NCI-H82 (cell line): ENCODE measurements at places on chromosomes 11 and 22.

GRCh38 chr11:57359896-57360690 lies 20.9 kb downstream of the PRG3 start:
- DNase-seq, result peak; percentile 31

- peak; percentile 55 for DNase-seq
These were observed 130.9 kb downstream of the UVRAG start for GRCh38 chr11:75945947-75946346.

DNA sequence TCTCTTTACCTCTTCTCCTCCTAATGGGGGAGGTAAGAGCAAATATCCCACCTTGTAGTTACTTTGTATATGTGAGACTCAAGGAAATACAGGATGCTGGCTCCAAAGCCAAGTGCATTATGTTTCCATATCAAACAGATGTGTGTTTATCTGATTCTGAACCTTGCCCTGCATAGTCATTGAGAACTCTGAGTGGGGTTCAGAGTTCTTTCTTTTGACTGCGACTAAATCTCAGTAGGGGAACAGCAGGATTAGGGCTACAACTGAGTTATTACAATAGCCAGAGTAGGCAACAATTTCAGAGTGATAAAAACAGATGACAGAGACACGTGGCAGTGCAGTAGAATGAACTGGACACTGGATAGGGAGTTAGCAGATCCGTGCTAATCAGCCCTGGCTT lies 34.1 kb upstream of the TLCD5 start:
- no peak for DNase-seq

GRCh38 chr11:123601136-123601535 lies 53.3 kb downstream of the SCN3B start:
- DNase-seq, result no peak

DNA sequence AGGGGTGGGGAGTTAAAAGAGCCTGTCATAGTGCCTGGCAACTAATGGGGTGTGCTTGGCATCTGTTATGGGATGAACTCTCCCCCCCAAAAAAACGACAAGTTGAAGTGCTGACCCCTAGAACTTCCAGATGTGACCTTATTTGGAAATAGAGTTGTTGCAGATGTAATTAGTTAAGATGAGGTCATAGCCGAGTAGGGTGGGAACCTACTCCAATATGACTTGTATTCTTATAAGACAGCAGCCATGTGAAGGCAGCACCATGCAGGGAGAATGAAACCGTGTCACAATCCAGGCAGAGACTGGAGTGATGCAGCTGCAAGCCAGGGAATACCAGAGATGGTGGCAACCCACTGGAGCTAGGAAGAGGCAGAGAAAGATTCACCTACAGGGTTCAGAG lies 394.5 kb downstream of the TENM4 start:
- DNase-seq, result no peak

DNA sequence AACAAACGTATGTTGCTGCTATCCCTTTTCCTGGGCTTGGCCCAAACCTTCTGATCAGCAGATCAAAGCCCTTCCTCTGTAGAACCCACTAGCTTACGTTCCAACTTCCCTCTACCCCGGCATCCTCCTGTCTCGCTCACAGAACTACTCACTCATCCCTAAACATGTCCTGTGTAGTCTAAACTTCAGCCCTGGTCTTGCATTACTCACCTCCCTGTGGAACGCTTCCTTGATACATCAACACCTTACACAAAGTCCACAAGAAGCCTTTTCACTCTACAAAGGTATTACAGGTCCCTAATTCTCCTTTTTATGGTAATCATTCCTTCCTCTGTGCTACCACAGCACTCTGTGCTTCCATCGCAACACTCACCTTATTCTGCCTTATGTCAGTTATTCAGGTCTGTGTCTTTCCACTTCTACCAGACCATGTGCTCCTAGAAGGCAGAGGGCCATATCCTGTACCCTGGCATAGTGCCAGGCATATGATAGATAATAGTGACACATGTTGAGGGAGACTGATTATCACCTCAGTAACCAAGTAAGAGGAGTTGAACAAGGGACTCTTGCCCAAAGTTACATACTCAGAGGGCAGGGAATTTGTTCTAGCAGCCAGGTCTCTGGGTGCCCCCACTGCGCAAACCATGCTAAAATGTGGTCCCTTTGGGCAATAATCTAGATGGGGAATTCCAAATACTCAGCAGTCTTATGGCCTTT lies 41.6 kb downstream of the USP35 start:
- DNase-seq, result peak; percentile 71

GRCh38 chr11:113644605-113645004 lies 61.5 kb downstream of the TMPRSS5 start:
- no peak for DNase-seq

GRCh38 chr22:38310518-38311322 lies 6.5 kb downstream of the CSNK1E start:
- no peak for DNase-seq

- no peak for DNase-seq
These were observed 26.4 kb downstream of the INCENP start for GRCh38 chr11:62149986-62150886.

- DNase-seq, result no peak
These were observed 30.8 kb upstream of the PICK1 start for GRCh38 chr22:38026130-38027111.

DNA sequence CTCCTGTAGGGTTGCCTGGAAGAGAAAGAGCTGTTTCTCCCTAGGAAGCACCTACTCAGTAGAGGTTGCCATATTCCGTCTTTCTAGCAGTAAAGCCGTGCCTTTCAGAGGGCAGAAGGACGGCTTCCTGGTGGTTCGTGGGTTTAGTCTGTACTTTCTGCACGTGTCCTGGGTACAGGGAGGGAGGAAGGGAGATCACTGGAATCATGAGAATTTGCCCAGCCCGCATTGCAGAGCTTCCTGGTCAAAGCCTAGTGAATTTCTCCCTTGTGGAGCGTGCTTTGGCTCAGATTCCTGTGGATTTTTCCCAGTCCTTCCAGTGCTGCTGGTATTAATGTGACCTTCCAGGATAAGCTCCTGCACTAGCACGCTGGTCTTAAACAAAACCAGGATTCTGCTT lies 44.9 kb downstream of the GRAMD1B start:
- peak; percentile 20 for DNase-seq

DNA sequence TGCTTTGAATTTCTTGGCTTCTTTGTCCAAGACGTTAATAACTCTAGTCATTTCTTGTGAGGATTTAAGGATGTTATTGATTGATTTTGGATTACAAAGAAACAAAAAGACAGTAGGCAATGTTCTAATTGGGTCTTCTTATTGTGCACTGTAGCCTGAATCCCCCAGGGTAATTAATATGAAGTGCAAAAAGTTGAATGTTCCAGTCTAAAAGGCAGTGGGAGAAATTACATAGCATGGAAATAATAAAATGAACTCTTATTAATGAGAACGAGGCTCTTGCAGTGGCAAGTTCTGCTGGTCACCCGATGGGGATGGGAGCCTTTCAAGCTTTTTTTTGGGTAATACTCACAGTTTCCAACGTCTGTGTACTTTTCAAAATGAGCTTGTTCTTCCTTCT lies 45.6 kb downstream of the UBASH3B start:
- DNase-seq, result no peak

- DNase-seq, result no peak
These were observed 2.2 kb downstream of the PHLDB1 start for GRCh38 chr11:118609380-118610224.

DNA sequence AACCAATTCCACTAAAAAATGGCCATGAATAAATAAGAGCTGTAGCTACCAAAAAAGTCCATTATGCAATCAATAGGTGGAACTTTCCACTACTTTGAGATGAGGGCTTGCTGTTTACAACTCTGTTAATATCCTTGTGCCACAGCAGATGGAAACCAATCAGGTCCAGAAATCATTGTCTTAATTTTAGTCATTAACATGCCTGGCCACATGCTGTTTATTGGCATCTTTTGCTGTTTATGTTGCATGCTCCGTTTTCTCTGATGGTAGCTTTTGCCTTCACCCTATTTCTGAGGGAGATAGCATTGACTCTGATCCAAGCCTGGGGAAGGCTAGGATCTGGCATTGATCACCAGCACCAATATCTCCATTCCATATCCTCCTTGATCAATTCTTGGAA lies 192.9 kb upstream of the SEZ6L start:
- DNase-seq, result no peak

GRCh38 chr22:40176921-40177737 lies 596 bp upstream of the TNRC6B start:
- DNase-seq, result peak; percentile 61

GRCh38 chr22:38114484-38115398 lies 4.3 kb upstream of the BAIAP2L2 start:
- peak; percentile 76 for DNase-seq

- no peak for DNase-seq
These were observed 80.2 kb downstream of the SGSM3 start for GRCh38 chr22:40450616-40451015.

DNA sequence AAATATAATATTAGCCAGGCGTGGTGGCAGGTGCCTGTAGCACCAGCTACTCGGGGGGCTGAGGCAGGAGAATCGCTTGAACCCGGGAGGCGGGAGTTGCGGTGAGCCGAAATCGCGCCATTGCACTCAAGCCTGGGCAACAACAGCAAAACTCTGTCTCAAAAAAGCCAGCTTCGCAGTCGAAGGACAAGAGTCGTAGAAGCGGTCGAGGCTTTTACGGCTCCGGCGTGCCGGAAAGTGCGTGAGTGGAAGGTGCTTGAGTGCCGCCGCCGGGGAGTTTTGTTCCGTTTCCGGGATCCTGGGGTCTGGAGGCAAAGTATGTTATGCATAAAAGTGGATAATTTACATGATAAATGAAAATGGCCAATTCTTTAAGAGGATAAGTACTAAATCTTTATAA lies 43.6 kb downstream of the SYN3 start:
- no peak for DNase-seq

GRCh38 chr22:22130953-22131608 lies 113.5 kb upstream of the VPREB1 start:
- DNase-seq, result no peak

- no peak for DNase-seq
These were observed 407 bp downstream of the QSER1 start for GRCh38 chr11:32893093-32893342.

- no peak for DNase-seq
These were observed 4.7 kb downstream of the WNT7B start for GRCh38 chr22:45972091-45972888.

DNA sequence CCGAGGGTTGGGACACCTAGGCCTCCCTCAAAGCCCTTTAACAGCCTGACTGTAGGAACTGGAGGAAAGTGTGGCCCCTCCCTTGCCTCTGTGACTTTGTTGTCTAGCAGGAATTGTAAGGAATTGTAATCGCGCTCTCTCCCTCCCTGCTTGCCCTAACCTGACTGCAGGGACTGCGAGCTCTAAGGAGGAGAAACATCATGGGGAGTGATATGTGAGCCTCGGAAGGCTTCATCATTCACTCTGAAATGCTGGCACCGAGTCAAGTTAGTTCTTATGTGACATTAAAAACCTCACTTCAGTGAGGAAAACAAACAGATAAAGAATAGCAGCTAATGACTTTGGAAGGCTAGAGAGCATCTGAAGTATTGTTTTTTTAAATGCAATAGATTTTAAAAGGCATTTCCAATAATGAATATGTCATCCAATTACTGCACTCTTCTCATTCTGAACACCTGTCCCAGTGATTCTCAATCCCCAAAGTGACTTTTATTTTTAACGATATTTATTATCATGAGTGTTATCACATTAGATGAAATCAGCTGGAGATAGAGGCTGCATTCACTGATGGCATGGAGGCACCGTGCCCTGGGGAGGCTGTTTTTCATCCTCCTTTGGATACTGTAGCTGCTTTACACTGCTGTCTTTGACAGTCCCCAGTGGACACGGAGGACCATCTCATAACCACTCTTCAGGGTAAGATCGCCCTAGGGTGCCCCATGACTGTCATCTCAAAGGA lies 58.5 kb upstream of the NTM start:
- DNase-seq, result peak; percentile 58

GRCh38 chr11:96012086-96012824 lies 88.3 kb upstream of the MTMR2 start:
- peak; percentile 96 for DNase-seq

DNA sequence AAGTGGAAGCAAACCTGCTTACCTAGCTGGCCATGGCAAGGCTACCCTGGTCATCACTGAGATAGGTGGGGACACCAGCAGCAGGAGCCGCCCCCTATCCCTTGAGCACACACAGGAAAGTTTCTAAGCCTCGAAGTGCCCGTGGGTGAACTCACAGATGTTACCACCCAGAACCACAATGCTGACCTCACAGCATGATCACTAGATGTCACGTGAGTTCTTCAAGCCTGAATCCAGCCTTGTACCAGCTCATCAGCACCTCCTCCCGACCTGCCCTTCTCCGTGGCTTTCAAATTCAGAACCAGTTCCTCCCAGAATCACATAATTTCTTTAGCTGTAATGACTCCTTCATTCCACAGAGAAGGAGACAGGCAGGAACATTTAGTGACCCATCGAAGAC lies 24.7 kb upstream of the TIMP3 start:
- peak; percentile 25 for DNase-seq
